Suprapubic skin (tissue), 4 donors: ENCODE measurements at places on chromosomes 3 and 15. TPM values are rescaled to one million over a fixed set of nuclear protein-coding genes. Genes with fewer than 3 reads are reported as not detected.

Gene HRG
- not detected for total RNA-seq

Gene GALNT15
- 71.6 TPM for total RNA-seq

Gene HRH1
- total RNA-seq, result 11.5 TPM

Gene KY
- 99.8 TPM for total RNA-seq

Gene CCR9
- not detected for total RNA-seq

Gene GABRR3
- not detected for total RNA-seq

Gene SSUH2
- not detected for total RNA-seq

Gene AP3B2
- 1.4 TPM for total RNA-seq

Gene TMCO5A
- total RNA-seq, result not detected
